Thymus (tissue), 14 donors: ENCODE measurements at places on chromosomes 6 and 20. TPM values are rescaled to one million over a fixed set of nuclear protein-coding genes. Genes with fewer than 3 reads are reported as not detected.

DNA sequence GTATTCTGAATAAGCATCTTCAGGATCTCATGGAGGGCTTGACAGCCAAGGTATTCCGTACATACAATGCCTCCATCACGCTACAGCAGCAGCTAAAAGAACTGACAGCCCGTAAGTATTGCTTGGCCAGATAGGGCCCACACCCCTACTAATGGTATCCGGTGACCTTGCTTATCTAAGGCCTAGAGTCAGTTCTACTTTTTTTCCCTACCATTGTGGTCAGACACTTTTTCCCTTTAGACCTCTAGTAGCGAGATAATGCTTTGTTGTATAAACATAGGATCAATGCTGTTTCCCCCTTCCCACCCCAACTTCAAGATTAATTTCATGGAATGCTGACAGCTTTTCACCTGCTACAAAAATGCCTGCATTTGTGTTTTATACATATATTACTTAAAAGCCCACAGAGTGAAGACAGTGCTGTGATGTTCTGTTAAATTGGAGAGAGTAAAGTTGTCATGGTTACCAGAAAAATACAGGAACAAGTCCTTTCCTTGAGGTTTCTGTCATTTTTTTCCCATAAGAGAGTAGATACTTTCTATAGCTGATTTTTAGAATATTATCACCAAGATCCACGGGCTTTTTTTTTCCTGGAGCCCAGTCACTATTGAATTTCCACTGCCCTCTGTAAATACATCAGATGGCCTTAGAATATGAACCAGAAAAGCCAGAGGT is 20.9 kb upstream of the PLCG1 start:
- DNase-seq: no peak

Gene ATRN
- 4.8 TPM for polyA plus RNA-seq

- no peak for DNase-seq
Observed at GRCh38 chr6:41674231-41675000, 36.1 kb downstream of the MDFI start.

DNA sequence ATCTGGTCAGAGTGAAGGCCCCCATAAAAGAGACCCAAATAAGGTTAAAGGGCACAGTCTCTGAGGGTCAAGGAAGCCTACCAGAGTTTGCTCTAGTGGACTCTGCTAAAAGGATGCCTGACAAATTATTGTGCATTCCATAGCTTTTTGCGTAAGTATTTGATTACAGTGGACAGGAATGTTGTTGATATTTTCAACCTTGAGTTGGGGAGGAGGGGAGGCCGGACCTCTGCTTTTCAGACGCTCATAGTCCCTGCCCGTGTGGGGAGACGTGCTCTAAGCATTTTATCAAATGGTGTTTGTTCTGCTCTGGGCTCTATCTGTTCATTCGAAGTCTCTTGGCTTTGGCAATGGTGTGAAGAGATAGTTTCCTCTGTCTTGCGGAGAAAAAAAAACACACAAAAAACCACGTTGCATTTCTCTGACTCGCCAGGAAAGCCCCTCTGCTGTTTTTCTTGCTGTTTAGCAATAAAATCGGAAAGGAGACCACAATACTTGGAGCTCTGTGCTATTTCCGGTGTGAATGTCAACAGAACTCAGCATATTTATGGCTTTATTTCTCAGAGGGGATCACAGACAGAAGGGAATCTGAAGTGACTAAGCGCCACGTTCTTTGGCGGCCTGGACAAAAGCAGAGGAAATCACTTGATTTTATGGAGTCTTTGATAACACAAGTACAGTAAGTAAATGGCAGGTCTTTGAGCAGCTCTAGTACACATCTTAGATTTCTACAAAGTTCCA is 159.8 kb downstream of the ZFP64 start:
- no peak for DNase-seq

DNA sequence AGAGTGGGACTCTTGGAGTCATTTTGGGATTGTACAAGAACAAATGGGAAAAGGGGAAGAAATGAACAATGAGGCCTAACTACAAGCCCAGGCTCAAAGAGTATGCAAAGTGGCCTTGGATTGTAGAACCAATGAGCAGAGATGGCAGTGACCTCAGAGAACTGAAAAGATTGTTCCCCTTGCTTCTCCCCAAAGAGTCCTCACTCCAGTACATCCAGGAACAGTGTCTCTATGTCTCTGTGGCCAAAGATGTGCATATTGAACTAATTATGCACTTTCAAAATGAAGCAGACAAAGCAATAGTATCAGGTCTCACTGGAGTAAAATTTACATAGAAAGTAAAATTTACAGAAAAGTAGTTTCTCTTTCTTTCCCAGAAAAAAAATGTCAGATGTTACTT is 81.0 kb downstream of the SMLR1 start:
- no peak for DNase-seq

Gene ANGPT4
- 0.34 TPM for polyA plus RNA-seq

GRCh38 chr6:52326540-52327364 is 35.2 kb upstream of the PAQR8 start:
- DNase-seq: no peak

Gene NOP56
- polyA plus RNA-seq: 152 TPM

- no peak for DNase-seq
Observed at GRCh38 chr6:76465410-76465809, 392.9 kb upstream of the IMPG1 start.

Gene GATA5
- 0.07 TPM for polyA plus RNA-seq

DNA sequence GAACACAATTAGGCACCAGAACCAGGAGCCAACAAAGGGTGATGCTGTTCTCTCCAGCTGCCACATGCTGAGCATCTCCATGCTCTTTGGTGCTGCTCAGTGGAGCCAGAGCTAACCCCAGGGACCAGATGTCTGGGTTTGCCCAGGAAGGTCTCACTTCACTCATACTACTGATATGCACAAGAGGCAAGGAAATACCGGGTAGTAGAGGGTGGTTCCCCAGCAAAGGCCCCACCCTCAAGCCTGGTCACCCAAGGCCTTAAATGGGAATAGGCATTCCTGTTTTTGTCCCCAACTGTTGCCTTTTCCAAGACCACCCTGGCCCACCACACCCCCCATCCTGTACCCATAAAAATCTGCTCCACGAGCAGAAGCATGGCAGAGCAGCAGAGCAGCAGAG is 204.5 kb upstream of the TAB2 start:
- no peak for DNase-seq

Gene FAM120B
- polyA plus RNA-seq: 13.6 TPM

Gene ENPP5
- polyA plus RNA-seq: 21.2 TPM

DNA sequence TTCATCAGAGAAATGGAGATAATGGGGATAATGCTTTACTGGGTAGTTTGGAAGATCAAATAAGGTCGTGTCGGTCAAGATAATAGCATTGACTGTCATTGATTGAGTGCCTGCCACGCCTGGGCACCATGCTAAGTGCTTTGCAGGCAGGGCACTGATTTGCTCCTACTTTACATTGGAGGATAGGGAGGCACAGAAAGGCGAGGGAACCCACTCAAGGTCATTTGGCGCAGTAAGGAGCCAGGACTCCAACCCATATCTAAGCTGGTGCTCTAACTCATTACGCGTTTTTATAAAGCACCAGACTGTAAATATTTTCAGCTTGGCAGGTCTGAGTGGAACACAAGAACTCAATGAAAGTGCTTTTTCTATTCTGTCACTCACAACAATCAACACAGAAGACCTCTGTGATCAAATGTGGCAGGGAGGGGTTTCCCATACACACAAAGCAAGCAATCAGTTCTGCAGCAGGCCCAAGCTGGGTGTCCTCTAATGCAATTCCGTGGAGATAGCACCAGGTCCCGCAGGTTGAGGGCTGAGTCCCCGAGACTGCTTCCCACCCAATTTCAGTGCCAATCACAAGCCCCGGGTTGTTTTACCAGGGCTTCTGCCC is 373.6 kb downstream of the CDH26 start:
- no peak for DNase-seq

Gene SNTA1
- 7.7 TPM for polyA plus RNA-seq

Gene CASS4
- polyA plus RNA-seq: 3.7 TPM

GRCh38 chr6:43774776-43775534 is 4.9 kb downstream of the VEGFA start:
- DNase-seq: peak; percentile 59

GRCh38 chr6:121823437-121823851 is 388.0 kb downstream of the GJA1 start:
- no peak for DNase-seq

DNA sequence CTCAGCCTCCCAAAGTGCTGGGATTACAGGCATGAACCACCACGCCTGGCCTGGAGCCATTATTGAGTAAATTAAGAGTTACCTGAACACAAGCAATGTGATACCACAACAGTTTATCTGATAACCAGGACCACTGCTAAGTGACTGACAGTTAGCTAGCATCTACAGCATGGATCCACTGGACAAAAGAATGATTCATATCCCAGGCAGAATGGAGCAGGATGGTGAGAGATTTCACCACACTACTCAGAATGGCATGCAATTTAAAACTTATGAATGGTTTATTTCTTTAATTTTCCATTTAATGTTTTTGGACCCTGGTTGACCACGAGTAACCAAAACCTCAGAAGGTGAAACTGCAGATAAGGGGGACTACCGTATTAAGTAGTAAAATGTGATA is 48.6 kb downstream of the RALGAPA2 start:
- DNase-seq: no peak

GRCh38 chr20:9985773-9986172 is 49.0 kb upstream of the ANKEF1 start:
- no peak for DNase-seq

DNA sequence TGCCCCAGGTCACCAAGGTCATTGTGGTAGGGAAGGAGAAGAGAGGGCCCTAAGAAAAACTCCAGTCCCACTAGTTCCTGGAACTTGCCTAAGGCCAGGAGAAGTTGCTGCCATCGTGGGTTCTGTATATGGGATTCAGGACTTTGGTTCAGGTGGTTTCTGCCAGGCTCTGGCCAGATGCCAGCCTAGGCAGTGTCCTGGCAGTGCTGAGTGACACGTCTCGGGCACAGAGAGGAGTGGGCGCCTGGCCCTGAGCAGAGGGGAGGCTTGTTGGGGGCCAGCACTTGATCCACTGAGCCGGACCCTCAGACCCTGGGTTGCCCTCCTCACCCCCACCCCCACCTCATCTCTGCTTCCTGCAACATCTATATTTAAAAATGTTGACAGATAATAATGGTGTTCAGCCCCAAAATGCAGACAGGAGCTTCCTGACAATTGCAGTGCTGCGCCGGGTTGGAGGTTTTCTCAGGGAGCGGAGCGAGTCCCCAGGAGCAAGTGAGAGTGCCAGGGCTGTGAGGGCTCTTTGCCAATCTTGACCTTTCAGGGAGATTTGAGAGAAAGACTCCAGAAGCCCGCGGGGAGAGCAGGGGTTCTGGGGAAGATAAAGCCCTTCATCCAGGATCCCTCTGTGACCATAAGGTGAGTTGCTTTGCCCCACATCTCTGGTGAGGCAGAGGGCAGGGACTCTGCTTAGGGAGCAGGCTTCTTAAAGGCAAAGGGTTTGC is 71.9 kb downstream of the PHACTR3 start:
- DNase-seq: no peak

- no peak for DNase-seq
Observed at GRCh38 chr6:152054441-152054840, 247.0 kb downstream of the ESR1 start.

Gene CNR1
- polyA plus RNA-seq: 2.6 TPM
